ENCODE measurements at places on chromosomes 3 and 15.

DNA sequence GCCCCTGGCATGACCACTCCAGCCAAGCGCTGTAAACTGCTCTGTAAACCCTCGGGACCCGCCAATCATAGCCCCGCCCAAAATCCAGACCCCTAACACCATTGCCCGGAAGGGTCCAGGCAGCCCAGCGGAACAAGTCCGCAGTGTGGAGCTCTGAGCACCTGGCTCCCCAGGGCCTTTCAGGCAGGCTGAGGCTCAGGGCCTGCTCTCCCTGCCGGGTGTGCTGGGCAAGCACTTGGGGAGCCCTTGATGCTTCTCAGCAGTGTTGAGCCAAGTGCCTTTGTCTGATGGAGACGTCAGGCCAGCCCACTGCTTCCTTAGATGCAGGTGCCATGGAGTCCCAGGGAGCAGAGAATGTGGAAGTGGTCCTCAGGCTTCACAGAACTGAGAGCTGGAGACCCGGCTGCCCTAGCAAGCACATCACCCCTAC, 106.2 kb downstream of the TLE3 start:
- DNase-seq: no peak

DNA sequence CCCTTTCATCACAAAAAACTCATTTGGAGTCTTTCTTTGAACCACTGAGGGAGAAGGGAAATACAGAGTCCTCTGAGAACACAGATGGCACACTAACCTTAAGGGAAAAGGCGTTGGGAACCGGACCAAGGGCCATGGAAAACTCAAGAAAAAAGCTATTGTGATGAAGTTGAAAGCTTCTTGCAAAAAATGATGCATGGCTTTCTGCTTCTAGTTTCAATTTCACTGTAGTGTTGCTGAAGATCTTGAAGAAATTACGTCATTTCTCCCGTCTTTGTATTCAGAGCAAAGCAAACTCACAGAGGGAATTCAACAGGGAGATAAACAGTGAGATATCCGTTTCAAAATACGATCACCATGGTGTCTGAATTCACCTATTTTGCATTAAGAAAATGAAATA, 642.3 kb upstream of the ADAMTS9 start:
- no peak for DNase-seq

DNA sequence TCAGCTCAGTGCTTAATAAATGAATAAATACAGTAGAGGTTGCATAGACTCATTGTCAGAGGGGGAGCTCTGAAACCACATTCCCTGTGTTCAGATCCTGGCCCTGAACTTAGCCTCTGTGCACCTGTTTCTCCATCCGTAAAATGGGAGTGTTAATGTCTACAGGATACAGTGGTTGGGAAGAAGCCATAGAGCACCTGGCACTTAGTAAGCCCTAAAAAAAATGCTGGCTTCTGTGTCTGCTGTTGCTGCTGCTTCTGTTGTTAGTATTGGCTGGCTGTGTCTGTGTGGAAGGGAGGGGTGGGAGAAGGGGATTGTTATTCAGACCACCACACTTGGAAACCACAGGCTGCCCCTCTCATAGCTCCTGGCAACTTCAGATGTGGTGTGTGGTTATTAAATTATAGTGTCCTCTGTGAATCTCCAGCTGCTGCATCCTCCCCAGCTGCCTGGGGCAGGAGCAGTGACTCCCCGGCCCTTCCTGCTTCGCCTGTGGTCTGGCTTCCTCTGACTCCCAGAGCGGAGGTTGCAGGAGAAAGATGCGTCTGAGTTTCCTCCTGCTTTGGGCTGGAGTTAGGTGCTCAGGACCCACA, 31.0 kb downstream of the FGD5 start:
- no peak for DNase-seq

- DNase-seq: no peak
These were observed 83.8 kb upstream of the BCHE start for GRCh38 chr3:165920984-165921383.
